GM23338 (cell line): ENCODE measurements at places on chromosomes 3 and 15. TPM values are rescaled to one million over a fixed set of nuclear protein-coding genes. Genes with fewer than 3 reads are reported as not detected.

DNA sequence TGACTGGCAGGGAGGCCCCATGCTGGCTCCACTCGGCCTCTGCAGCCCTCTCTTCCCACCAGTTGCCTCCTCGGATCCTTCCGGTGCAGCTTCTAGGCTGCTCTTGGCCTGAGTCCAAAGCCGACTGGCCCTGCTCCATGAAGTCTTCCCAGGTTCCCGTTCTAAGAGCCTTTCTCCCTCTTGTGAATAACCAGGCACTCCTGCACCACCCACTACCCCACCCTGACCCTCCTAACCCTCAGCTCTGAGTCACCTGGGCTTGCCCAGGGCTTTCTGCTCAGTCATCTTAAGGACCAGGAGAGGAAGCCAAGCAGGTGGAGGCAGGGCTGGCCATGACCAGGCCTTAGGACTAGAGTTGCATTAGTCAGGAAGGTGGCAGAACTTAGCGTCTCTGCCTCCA is 28.1 kb upstream of the CNBP start:
- H3K36me3 ChIP-seq: no peaks in the 10 kb centered on the region
- no peaks in the 10 kb centered on the region for H3K4me1 ChIP-seq
- no peak overlapping the region for H3K4me3 ChIP-seq
- no peak for DNase-seq
- no peaks in the 10 kb centered on the region for H3K27me3 ChIP-seq

The ITIH1 gene
- not detected in 2 replicates for total RNA-seq

The VPS39 gene
- 45.1 and 46.1 TPM in 2 replicates for total RNA-seq

GRCh38 chr3:43330981-43331380 is 44.6 kb downstream of the SNRK start:
- no peak overlapping the region for H3K27ac ChIP-seq
- H3K27me3 ChIP-seq: no peaks in the 10 kb centered on the region
- H3K4me1 ChIP-seq: no peaks in the 10 kb centered on the region
- no peak overlapping the region for H3K4me3 ChIP-seq
- no peak for DNase-seq

The SNTN gene
- not detected in 2 replicates for total RNA-seq

DNA sequence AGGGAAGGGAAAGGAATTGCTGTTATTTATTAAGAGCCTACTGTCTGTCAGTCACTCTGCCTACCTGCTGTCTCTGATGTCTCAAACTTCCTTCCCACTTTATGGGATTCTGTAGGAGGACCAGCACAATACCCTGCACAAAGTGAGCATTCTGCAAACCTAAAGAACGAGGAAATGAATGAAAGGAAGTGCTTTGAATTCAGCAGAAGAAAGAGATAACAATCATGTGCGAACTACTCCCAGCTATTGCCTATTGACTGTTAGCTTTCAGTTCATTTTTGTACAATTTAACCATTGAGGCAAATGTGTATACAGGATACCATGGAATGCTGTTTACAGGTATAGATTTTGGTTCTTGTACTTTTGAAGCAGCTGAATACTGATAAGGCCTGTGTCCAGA is 66.8 kb downstream of the CMSS1 start:
- no peak for DNase-seq
- no peak overlapping the region for H3K27ac ChIP-seq
- H3K27me3 ChIP-seq: peaks cover 9% of the 10 kb centered on the region
- no peak overlapping the region for H3K4me3 ChIP-seq
- no peaks in the 10 kb centered on the region for H3K36me3 ChIP-seq
- H3K4me1 ChIP-seq: peaks cover 12% of the 10 kb centered on the region

DNA sequence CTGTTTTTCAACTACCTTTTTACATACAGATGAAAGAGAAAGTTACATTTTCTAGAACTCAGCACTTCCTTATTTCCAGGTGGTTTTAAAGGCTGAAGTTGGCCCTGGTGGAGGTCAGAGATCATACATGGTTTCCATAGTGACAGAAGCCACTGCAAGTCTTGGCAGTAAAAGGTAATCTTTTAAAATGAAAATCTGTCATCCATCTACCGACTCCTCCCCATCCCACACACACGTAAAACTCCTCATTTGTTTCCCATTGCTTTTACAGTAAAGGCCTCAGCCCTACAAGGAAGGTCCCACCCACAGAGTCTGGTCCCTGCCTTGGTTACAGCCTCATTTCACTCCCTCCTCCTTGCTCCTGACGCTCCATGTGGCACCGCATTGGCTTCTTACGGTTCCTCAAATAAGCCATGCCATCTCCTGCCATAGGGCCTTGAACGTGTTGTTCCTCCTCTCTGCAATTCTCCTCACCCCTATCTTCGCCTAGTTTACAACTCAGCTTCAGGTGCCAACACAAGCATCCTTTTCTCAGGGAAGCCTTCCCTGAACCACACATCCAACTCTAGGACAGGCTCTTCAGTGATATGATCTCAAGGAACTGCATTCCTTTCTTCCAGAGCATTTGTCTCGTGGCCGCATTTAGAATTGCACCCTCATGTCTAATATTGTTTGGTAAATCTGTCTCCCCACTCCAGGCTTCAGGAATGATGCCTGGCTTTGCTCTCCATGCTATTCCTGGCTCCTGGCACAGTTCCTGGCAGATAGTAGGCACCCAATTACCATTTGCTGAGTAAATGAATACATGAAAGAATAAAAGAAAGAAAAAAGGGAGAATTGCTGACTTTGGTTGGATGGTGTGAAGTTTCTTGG is 2.6 kb downstream of the CYP19A1 start:
- no peak for DNase-seq
- no peak overlapping the region for H3K27ac ChIP-seq
- no peaks in the 10 kb centered on the region for H3K36me3 ChIP-seq
- H3K27me3 ChIP-seq: peaks cover 14% of the 10 kb centered on the region
- no peak overlapping the region for H3K4me3 ChIP-seq
- H3K4me1 ChIP-seq: no peaks in the 10 kb centered on the region

DNA sequence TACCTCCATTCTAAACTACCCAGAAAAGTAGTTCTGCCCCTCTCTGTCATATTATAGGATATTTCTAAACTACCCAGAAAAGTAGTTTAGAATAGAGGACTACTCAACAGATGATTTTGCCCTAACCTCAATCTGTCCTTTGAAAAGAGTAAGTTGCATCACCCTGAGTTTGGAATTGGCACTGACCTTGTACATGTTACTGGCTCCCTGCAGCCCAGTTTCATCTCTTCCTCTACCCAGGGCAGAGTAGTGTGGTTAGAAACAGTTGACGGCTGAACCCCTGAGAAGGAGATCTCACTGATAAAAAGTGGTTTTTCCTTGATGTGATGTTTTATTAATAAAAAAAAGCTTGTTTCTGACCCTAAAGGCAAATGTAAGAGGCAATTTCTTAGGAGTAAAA is 340.5 kb upstream of the NECTIN3 start:
- no peaks in the 10 kb centered on the region for H3K4me1 ChIP-seq
- no peak overlapping the region for H3K27ac ChIP-seq

The TYRO3 gene
- 56.4 and 61.0 TPM in 2 replicates for total RNA-seq

DNA sequence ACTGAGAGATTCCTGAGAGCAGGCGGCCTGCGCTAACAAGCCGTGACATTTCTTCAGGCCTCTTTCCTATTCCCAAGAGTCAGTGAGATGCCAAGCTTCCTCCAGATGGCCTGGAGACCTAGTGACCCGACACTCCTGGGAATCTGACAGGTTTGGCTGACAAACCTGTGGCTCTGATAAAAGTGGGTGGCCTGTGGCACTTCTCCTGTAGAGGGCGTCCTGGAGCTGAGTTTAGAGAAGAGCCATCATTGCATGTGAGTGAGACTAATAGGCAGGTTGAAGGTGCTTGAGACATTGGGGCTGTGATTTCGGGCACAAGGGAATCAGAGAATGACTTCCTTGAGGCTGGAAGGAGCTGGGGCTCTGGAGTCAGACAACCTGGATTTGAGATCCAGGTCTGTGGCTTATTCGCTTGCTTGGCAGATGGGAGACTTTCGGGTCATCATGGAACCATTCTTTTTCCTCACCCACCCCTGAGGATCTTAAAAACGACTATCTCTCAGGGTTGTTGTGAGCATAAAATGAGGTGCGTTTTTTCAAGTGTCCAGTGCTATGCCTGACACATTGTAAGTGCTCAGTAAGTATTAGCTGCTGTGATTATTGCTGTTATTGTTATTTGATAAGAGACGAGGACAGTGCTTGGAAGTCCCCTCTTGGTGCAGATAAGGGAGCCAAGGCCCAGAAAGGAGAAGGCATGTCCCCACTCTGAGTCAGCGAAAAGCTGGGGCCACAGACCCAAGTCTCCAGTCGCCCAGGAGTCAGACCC is 77.2 kb downstream of the SCN10A start:
- DNase-seq: peak; percentile 96

The DNAJC17 gene
- total RNA-seq: 23.0 and 35.0 TPM in 2 replicates

- H3K36me3 ChIP-seq: no peaks in the 10 kb centered on the region
- H3K27ac ChIP-seq: no peak overlapping the region
- no peak for DNase-seq
- no peak overlapping the region for H3K4me3 ChIP-seq
- no peaks in the 10 kb centered on the region for H3K27me3 ChIP-seq
- no peaks in the 10 kb centered on the region for H3K4me1 ChIP-seq
These were observed 56.6 kb upstream of the ADPGK start for GRCh38 chr15:72840114-72840513.

DNA sequence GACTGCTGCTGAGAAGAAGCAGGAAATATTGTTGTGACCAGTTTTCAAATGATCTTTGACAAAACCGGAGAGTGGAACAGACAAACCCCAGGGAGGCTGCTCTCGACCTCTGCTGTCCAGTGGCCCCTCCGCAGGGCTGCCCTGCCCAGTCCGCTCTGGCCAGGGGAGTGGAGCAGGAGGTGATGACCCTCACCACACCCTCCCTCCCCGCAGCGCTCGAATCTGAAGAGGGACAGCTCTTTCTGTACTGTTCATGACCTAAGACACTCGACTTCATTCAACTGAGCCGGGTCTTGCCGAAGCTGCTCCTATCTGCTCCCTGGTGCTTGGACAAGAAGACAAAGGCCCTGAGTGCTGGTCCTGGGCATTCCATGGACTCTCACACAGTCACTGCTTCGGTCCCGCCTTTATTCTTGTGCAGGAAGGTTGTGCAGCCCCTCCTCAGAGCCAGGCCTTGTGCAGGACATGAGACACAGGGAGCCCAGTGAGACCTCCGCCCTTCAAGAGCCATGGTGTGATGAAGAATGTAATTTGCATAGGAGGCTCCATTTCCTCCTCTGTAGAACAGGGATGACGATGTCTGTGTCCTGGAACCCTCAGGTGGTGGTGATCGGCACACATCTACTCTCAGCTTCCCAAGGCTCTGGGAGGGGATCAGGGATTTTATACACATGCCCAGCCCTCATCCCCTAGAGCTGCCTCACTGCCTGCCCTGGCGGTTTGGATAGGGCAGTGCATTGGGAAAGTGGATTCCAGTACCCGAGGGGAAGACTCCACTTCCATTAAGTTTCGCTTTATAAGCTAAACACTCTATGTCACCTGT is 97.1 kb upstream of the PRR20G start:
- no peak overlapping the region for H3K27ac ChIP-seq
- H3K4me3 ChIP-seq: no peak overlapping the region
- no peaks in the 10 kb centered on the region for H3K4me1 ChIP-seq

- no peak overlapping the region for H3K4me3 ChIP-seq
- no peak for DNase-seq
- H3K27me3 ChIP-seq: no peaks in the 10 kb centered on the region
- no peaks in the 10 kb centered on the region for H3K36me3 ChIP-seq
- H3K4me1 ChIP-seq: no peaks in the 10 kb centered on the region; the same call in 1 of the 2 replicates
These were observed 68.4 kb upstream of the HACD2 start for GRCh38 chr3:123653221-123653682.

GRCh38 chr3:16824081-16824696 is 60.6 kb upstream of the PLCL2 start:
- no peaks in the 10 kb centered on the region for H3K27me3 ChIP-seq
- DNase-seq: no peak
- no peak overlapping the region for H3K4me3 ChIP-seq
- H3K4me1 ChIP-seq: no peaks in the 10 kb centered on the region

- no peaks in the 10 kb centered on the region; the same call in 1 of the 2 replicates for H3K4me1 ChIP-seq
- H3K36me3 ChIP-seq: no peaks in the 10 kb centered on the region
- H3K27me3 ChIP-seq: no peaks in the 10 kb centered on the region
These were observed 7.6 kb downstream of the CX3CR1 start for GRCh38 chr3:39272191-39272590.

DNA sequence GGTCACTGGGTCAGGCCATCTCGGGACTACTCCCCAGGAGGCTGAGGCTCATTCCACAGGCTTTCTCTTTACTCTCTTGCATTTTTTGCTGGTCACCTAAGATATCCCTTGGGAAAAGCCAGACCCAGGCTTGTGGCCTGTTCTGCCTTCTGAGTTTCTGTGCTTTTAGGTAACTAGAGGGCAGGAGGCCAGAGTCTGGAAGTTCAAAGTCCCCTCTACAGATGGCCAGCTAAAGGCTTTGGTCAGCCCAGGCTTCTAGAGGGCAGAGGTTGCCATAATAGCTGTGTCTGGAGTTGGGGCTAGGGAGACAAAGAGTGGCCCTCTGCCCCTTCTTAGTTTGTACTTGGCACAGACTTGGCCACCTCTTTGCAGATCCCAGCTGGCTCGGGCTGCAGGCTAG is 8.4 kb upstream of the PARP6 start:
- no peak overlapping the region for H3K4me3 ChIP-seq
- H3K4me1 ChIP-seq: no peaks in the 10 kb centered on the region
- H3K36me3 ChIP-seq: no peaks in the 10 kb centered on the region
- no peak overlapping the region for H3K27ac ChIP-seq
- H3K27me3 ChIP-seq: no peaks in the 10 kb centered on the region

GRCh38 chr3:108472001-108472591 is 38.3 kb downstream of the MYH15 start:
- H3K4me3 ChIP-seq: no peak overlapping the region
- DNase-seq: no peak
- H3K36me3 ChIP-seq: no peaks in the 10 kb centered on the region
- no peak overlapping the region for H3K27ac ChIP-seq

The DAPK2 gene
- total RNA-seq: 3.1 and 3.9 TPM in 2 replicates

The RFT1 gene
- 13.3 and 15.3 TPM in 2 replicates for total RNA-seq

DNA sequence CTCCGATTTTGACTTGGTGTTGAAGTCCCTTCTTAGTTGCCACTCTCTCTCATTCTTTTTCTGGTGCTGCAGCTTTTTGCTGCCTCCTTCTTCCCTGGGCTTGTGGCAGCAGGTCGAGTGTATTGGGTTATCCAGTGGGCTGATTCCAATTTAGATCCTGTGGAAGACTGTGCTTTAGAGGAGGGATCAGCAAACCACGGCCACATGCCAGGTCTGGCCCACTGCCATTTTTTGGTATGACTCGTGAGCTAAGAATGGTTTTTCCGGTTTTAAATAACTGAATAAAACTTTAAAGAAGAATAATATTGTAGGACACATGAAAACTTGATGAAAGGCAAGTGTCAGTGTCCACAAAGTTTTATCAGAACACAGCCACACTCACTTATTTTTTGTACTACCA is 330.5 kb downstream of the ROBO2 start:
- H3K36me3 ChIP-seq: no peaks in the 10 kb centered on the region
- no peaks in the 10 kb centered on the region for H3K27me3 ChIP-seq
- no peak overlapping the region for H3K4me3 ChIP-seq
- no peak overlapping the region for H3K27ac ChIP-seq

GRCh38 chr15:68442903-68443302 is 10.9 kb upstream of the ITGA11 start:
- DNase-seq: no peak
- no peaks in the 10 kb centered on the region for H3K36me3 ChIP-seq
- H3K27me3 ChIP-seq: no peaks in the 10 kb centered on the region
- no peak overlapping the region for H3K27ac ChIP-seq

The CAPN3 gene
- total RNA-seq: 1.1 and 2.1 TPM in 2 replicates

- no peaks in the 10 kb centered on the region for H3K27me3 ChIP-seq
- H3K27ac ChIP-seq: no peak overlapping the region
These were observed 18.8 kb downstream of the ARHGEF3 start for GRCh38 chr3:56782906-56783305.

The MYL3 gene
- not detected in 2 replicates for total RNA-seq
